ENCODE measurements at places on chromosomes 12 and 14. TPM values are rescaled to one million over a fixed set of nuclear protein-coding genes. Genes with fewer than 3 reads are reported as not detected.

The COX8C gene
- total RNA-seq, result not detected

The RIMBP2 gene
- 2.8 TPM for total RNA-seq

The C12orf50 gene
- 0.35 TPM for total RNA-seq

The TTC9 gene
- total RNA-seq, result 9.4 TPM

The ANKRD9 gene
- total RNA-seq, result 39.9 TPM

The TSPAN8 gene
- total RNA-seq, result 0.87 TPM

The MEG3 gene
- 15.3 TPM for total RNA-seq

The AMN gene
- 3.2 TPM for total RNA-seq

The TPH2 gene
- 0.38 TPM for total RNA-seq

The ALDH6A1 gene
- total RNA-seq, result 72.1 TPM

The SPIC gene
- total RNA-seq, result not detected

DNA sequence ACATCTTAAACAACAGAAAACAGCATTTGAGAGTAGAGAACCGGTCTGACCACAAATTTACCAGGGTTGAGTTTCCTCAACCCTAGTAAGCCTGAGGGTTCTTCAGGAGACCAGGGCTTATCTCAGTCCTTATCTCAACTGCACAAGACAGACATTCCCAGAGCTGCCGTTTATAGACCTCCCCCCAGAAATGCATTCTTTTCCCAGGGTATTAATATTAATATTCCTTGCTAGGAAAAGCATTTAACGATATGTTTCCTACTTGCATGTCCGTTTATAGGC, 12.3 kb downstream of the TMEM117 start:
- no peak for DNase-seq
- no peak overlapping the region for H3K27ac ChIP-seq
- no peak overlapping the region for H3K4me3 ChIP-seq
- H3K36me3 ChIP-seq, result no peaks in the 10 kb centered on the region
- H3K4me1 ChIP-seq, result no peaks in the 10 kb centered on the region

- H3K36me3 ChIP-seq, result no peaks in the 10 kb centered on the region
- DNase-seq, result no peak
- peaks cover 6% of the 10 kb centered on the region for H3K4me1 ChIP-seq
- H3K27ac ChIP-seq, result no peak overlapping the region
- H3K4me3 ChIP-seq, result no peak overlapping the region
- no peaks in the 10 kb centered on the region for H3K27me3 ChIP-seq
Observed at GRCh38 chr12:6367065-6367968, 8.0 kb downstream of the SCNN1A start.

DNA sequence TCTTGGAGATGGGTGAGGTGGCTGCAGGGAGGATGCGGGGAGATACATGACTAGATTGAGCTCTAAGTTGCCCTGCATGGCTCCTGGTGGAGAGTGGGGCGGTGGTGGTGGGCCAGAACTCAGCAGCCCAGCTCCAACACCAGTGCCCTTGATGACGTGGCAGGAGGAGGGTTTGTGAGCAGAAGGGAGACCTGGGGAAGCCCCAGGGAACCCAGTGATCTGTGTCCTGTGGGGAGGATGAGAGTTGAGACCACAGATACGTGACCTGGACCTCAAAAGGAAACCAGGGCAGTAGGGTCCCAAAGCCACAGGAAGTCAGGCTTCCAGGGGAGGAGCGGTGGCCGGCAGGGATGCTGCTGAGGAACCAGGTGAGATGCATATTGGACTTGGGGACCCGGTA, 989.1 kb upstream of the TMEM132C start:
- no peaks in the 10 kb centered on the region for H3K4me1 ChIP-seq
- peaks cover 22% of the 10 kb centered on the region for H3K27me3 ChIP-seq
- H3K27ac ChIP-seq, result no peak overlapping the region
- DNase-seq, result no peak
- no peak overlapping the region for H3K4me3 ChIP-seq

DNA sequence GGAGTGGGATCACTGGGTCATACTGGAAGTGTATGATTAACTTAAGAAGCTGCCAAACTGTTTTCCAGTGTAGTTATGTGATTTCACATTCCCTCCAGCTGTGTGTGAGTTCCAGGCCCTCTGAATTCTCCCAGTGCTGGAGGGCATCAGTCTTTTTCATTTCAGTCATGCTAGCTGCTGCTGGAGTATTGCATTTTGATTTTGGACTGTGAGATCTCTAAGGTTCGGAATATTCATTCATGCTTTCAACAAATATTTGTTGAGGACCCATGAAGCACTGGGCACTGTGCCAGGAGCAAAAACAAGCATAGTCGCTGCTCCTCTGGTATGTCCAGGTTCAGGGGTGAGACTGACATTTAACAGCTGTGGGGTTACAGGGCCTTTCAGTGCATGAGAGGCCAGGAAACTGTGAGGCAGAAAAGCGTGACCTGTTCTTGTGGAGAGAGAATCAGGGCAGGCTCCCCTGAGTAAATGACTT, 133.2 kb downstream of the SCARB1 start:
- H3K27me3 ChIP-seq, result no peaks in the 10 kb centered on the region
- H3K4me1 ChIP-seq, result peaks cover 7% of the 10 kb centered on the region
- no peaks in the 10 kb centered on the region for H3K36me3 ChIP-seq
- no peak overlapping the region for H3K27ac ChIP-seq
- H3K4me3 ChIP-seq, result no peak overlapping the region
- no peak for DNase-seq

GRCh38 chr14:95107711-95108110, 49.6 kb downstream of the DICER1 start:
- no peak overlapping the region for H3K4me3 ChIP-seq
- H3K27ac ChIP-seq, result no peak overlapping the region
- no peaks in the 10 kb centered on the region for H3K27me3 ChIP-seq
- H3K4me1 ChIP-seq, result peaks cover 4% of the 10 kb centered on the region

GRCh38 chr14:100651999-100652508, 64.8 kb upstream of the BEGAIN start:
- no peak overlapping the region for H3K27ac ChIP-seq
- no peaks in the 10 kb centered on the region for H3K4me1 ChIP-seq
- H3K36me3 ChIP-seq, result no peaks in the 10 kb centered on the region
- no peak for DNase-seq
- H3K4me3 ChIP-seq, result no peak overlapping the region

GRCh38 chr12:107702106-107702505, 16.5 kb downstream of the PWP1 start:
- DNase-seq, result no peak
- H3K27me3 ChIP-seq, result no peaks in the 10 kb centered on the region
- no peaks in the 10 kb centered on the region for H3K4me1 ChIP-seq
- H3K4me3 ChIP-seq, result no peak overlapping the region
- peaks cover 87% of the 10 kb centered on the region for H3K36me3 ChIP-seq

DNA sequence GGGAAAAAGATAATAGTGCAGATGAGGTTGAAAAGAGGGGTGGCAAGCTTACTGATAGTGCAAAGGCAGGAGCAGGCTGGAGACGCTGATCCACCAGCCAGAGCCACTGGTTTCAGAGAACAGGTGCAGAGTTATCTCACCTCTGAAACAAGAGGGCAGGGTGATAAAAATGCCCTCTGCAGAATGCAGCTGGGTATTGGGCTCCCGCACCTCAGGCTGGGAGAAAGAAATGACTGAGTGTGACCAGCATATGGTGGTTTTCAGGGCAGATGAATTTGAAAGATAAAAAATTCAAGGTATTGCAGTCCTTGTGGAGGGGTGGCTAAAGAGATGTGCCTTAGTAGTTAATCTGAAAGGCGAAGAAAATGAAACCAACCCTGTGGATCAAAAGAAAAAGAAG, 2.9 kb upstream of the TMEM30B start:
- H3K36me3 ChIP-seq, result no peaks in the 10 kb centered on the region
- H3K27ac ChIP-seq, result no peak overlapping the region
- H3K4me1 ChIP-seq, result no peaks in the 10 kb centered on the region
- DNase-seq, result no peak
- no peak overlapping the region for H3K4me3 ChIP-seq

DNA sequence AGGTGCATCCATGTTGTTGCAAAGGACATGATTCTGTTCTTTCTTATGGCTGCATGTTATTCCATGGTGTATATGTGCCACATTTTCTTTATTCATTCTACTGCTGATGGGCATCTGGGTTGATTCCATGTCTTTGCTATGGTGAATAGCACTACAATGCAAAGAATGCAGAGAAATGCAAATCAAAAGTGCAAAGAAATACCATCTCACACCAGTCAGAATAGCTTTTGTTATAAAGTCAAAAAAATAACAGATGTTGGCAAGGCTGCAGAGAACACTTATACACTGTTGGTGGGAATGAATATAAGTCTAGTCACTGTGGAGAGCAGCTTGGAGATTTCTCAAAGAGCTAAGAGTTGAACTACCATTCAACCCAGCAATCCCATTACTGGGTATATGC, 99.2 kb downstream of the DHRS2 start:
- H3K27me3 ChIP-seq, result no peaks in the 10 kb centered on the region
- no peak for DNase-seq
- no peak overlapping the region for H3K27ac ChIP-seq
- H3K4me3 ChIP-seq, result no peak overlapping the region
- H3K4me1 ChIP-seq, result no peaks in the 10 kb centered on the region

GRCh38 chr12:25323581-25323982, 72.9 kb upstream of the KRAS start:
- H3K27me3 ChIP-seq, result no peaks in the 10 kb centered on the region
- H3K36me3 ChIP-seq, result no peaks in the 10 kb centered on the region
- DNase-seq, result no peak
- H3K4me1 ChIP-seq, result peaks cover 3% of the 10 kb centered on the region

GRCh38 chr14:99166506-99166905, 105.5 kb downstream of the BCL11B start:
- no peaks in the 10 kb centered on the region for H3K4me1 ChIP-seq
- no peaks in the 10 kb centered on the region for H3K27me3 ChIP-seq
- no peak overlapping the region for H3K27ac ChIP-seq
- no peaks in the 10 kb centered on the region for H3K36me3 ChIP-seq
- peak; percentile 15 for DNase-seq

GRCh38 chr14:72308967-72309485, 376.8 kb downstream of the RGS6 start:
- no peak overlapping the region for H3K27ac ChIP-seq
- no peak for DNase-seq
- no peak overlapping the region for H3K4me3 ChIP-seq

GRCh38 chr14:50530794-50531365, 1.5 kb downstream of the MAP4K5 start:
- H3K27me3 ChIP-seq, result no peaks in the 10 kb centered on the region
- no peaks in the 10 kb centered on the region for H3K36me3 ChIP-seq
- no peaks in the 10 kb centered on the region for H3K4me1 ChIP-seq
- no peak for DNase-seq
- H3K4me3 ChIP-seq, result peak overlapping the region; percentile 93

- DNase-seq, result no peak
- H3K27me3 ChIP-seq, result no peaks in the 10 kb centered on the region
- H3K4me1 ChIP-seq, result no peaks in the 10 kb centered on the region
- no peak overlapping the region for H3K27ac ChIP-seq
Observed at GRCh38 chr12:65232476-65233077, 45.9 kb upstream of the MSRB3 start.

DNA sequence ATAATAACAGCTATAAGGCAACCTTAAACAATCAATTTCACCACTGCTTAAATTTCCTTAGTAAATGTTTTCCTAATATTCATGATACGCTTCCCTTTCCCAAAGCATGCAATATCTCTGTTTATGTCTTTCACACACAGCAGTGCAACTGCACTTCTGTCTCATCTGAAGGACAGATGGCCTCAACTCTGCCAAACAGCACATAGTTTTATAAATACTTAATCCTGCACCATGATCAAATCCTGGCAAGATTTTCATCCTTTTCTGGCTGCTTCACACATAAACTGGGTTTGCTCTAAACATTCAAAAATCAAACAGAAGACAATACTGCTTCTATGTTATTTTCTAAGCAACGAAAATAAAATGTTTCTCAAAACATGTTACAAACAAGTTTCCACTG, 266.3 kb downstream of the ITPR2 start:
- no peak overlapping the region for H3K4me3 ChIP-seq
- H3K4me1 ChIP-seq, result peaks cover 7% of the 10 kb centered on the region
- H3K36me3 ChIP-seq, result no peaks in the 10 kb centered on the region
- H3K27ac ChIP-seq, result no peak overlapping the region
- DNase-seq, result no peak
